Hematopoietic multipotent progenitor cell (in vitro differentiated cells): ENCODE measurements at places on chromosomes 4 and X.
A peak's percentile ranks its signal among the peaks of the same experiment; 100 is the strongest.

GRCh38 chr4:168868044-168868781 lies 141.8 kb downstream of the CBR4 start:
- no peak for DNase-seq

DNA sequence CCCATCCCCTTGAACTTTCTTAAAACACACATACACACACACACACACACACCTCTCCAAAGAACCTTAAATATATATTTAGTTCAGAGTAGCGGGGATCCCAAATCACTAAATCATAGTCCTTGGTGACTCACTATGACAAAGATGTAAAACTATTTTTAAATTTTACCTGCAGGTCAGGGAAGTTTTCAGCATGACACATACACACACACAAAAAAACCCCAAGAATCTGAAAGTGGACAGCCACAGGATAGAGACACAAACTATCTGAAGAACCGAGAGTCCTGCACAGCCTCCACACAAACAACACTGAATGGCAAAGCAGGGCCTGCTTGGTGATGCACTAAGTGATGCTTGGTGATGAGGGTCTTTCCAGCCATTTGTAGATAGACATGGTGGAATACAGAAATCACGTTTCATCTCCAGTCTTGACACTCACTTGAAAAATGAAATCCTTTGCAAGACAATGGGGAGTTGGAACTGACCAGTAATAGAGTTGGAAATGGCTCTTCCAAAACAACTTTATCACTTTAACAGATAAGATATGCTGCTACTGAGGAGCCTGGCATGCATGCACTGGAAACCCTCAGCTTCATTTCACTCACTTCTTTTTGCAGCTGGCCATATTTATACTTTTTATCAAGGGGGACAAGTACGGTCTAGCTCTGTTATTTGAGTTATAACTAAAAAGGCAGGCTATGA lies 307.3 kb downstream of the RAPGEF2 start:
- DNase-seq, result no peak

- DNase-seq, result no peak
Measured at GRCh38 chr4:181488926-181489325, 754.3 kb upstream of the TENM3 start.

DNA sequence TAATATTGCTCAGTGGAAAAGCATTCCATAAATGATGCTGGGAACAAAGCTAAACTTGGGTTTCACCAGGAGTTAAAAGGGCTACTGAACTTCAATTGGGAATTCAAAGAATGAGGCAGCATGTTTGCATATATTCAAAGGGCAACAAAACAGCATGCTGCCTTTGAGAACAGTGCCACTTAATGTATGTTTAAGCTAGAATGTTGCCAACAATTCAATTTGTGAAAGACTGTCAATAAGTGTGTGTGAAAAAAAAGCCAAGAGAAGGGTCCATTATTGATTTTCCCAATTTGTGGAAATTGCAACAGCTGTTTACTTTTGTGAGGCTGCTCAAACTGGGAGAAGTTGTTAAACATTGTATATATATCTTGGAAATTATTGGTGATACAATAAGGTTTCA lies 701.9 kb upstream of the ACTRT1 start:
- DNase-seq, result no peak

DNA sequence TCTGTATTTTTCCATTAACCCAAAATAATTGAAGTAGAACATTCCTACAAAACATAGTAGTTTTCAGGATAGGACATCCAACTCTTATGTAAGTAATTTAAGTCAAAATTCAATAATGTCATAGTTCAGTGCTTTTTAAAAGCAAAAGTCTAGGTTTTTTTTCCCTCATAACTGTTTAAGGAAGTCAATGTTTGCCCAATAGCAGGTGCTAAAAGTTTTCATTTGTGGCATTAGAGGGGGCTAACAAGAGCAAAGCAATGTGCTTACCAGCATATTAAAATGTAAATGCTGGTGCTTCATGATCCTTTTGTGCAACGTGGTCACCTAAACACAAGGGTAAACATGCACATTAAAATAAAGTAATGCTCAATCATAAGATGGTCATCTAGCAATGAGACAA lies 155.2 kb upstream of the PPP1R2C start:
- no peak for DNase-seq

DNA sequence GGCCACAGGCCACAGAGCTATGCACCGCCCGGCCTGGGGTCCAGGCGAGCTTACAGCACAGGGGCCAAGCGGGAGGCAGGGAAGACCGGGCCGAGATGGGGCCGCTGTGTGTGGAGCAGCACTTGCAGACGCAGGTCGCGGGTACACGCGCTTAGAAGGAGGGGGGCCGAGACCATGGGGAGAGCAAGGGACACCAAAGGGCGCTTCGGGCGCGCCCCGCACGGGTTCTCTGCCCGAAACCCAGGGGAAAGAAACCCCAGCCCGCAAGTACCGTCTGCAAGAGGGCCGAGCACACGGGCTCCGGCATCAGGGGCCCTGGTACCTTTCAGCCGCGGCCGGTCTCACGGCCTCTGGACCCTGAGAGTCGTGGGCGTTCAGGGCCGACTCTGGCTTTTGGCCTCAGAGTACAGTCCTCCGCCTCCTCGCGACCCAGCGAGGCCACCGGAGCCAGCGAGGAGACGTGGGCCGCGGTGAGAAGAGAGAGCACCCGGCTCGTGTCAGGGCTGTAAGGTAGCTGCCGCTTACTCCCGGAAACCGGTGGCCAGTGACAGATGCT lies 342 bp downstream of the EOLA2 start:
- DNase-seq, result peak; percentile 20

GRCh38 chr4:6050551-6050950 lies 32.3 kb upstream of the C4orf50 start:
- DNase-seq, result no peak

- no peak for DNase-seq
Measured at GRCh38 chrX:34562006-34562405, 95.1 kb downstream of the TMEM47 start.
